AG08395 (cell line): ENCODE measurements at places on chromosomes 7 and 10.
A peak's percentile ranks its signal among the peaks of the same experiment; 100 is the strongest.

GRCh38 chr7:77674878-77675277 lies 21.4 kb upstream of the RSBN1L start:
- DNase-seq, result no peak

DNA sequence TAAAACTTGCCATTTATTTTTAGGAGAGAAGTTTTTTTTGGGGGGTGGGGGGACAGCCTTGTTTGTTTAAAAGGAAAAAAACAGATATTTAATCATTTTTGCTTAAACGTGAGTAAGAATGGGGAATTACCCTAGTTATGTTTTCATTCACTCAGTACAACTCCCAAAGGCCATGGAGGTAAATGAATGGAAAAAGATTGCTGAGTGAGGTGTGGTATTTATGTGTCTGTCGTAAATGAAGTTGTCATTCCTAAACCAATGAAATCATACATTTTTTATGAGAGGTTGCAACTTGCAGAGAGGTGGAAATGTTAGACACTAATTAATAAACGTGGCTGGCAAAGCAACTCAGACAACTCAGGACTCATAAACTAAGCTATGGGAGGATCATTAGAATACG lies 218.1 kb downstream of the CELF2 start:
- no peak for DNase-seq

DNA sequence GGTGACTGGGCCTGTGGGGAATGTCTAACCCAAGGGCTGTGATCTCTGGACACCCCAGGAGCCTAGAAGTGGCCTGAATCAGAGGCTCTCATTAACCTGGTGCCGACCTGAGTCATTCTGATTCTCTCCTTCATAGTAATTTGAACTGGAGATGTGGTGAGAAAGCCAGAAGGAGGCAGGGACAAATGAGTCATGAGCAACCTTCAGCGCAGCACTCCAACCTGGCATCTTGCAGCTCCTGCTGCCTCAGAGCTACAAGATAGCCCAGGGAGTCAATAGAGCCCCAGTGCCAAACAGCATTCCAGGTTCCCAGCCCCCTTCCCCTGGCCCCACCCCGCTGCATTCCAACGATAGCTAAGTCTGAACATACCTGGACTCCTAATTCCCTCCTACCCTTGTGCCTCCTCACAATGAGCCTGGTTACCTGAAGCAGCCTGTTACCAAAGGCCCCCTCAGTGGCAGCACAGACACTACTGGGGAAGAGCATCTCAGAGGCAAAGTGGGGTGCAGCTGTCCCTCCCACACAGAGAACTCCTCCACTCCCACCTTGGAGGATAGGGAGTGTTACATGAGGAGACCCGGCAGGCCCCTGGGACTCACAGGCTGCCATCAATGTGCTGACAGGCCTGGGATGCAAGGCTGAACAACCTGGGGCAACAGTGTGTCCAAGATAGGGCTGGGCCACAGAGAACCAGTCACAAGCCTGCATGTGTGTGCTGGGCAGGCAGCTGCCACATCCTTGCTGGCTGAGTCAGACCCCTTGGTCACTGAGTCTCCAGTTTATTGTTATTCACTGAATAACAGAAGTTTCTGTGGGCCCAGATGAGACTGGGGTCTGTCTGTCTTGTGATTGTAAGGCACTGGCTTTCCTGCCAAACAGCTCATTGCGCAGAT lies 76.8 kb upstream of the LEP start:
- DNase-seq, result peak; percentile 91

GRCh38 chr10:75089634-75090033 lies 21.8 kb upstream of the SAMD8 start:
- no peak for DNase-seq

DNA sequence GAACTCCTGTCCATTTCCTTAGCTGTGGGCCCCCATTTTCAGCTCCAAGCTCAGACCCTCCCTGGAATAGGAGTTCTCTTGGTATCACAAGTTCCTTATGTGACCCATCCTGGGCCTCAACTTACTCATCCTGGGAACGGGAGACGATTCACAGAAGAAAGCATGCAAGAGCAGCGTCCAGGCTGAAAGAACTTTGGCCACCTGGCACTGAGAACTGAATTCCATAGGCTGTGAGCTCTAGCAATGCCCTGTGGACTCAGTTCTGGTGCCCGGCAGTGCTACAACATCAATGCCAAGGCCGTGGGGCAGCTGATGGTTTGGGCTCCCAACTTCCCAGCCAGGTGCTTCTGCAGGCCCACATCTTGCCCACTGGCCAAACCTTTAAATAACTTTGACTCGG lies 3.9 kb upstream of the CUEDC2 start:
- no peak for DNase-seq

DNA sequence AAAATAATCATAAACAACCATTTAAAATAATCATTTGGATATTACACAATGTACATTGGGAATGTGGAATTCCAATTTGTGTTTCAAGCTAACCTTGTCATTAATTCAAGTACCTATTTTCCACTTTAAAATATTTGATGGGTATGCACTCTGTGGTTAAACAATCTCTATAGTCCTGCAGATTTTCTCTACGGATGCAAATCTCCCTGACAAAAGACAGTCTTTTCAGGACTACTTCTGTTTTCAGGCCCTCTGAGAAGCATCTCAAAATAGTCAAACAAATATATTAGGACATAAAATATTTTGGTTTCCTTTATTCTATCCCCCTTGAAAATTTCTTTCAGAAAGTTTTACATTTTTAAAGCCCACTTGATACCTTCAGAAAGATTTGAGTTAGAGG lies 735.6 kb upstream of the MBL2 start:
- no peak for DNase-seq
